NB4 (cell line): ENCODE measurements at places on chromosomes 12 and 14.

DNA sequence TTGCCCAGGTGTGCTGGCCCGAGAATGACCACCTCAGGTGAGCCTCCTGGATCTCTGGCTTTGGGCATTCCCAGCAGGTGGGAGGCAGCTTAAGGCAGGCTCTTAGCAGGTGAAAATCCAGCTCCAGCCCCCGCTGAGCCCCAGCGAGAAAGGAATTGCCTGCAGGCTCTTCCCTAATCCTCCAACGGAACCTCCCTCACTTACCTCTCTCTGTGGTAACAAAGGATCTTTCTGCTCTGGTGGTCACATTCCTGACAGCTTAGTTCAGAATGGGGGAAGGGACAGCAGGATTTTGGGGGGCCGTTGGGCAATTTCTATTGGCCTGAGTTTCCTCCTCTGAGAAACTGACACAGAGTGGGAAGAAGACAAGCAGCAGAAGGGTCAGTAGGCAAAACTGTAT is 116.0 kb upstream of the LHX5 start:
- DNase-seq = no peak

- peak; percentile 16 for DNase-seq
Measured at GRCh38 chr12:92516277-92516600, 186.6 kb upstream of the PLEKHG7 start.

DNA sequence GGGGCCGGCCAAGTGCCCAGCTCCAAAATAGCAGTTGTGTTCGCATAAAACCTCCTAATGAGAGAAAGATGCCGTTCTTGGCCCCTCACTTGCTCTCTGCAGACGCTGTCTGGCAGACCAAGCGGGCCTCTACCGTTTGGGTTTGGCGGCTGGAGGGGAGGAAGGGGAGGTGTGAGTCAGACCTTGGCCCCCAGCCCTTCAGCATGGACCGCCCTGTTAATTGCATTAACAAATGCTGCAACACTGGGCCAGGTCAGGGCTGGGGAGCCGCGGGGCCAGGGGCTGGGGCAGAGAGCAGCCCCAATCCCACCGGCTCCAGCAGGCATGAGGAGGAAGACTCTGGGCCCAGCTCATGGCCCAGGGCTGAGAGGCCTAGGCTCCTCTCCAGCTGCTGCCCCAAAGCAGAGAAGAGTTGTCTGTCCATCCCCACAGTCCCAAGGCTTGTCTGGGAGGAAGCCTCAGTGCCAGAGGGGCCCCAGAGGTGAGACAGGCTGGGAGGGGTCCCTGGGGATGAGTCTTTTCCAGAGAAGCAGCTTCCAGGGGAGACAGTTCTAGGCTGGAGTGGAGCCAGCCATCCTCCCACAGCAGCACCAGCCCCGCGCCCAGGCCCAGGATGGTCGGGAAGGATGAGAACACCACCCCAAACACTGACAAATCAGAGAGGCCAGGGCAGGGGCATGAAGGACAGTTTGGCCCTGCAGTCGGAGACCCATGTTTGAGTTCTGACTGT is 16.9 kb downstream of the LTBP2 start:
- no peak for DNase-seq

DNA sequence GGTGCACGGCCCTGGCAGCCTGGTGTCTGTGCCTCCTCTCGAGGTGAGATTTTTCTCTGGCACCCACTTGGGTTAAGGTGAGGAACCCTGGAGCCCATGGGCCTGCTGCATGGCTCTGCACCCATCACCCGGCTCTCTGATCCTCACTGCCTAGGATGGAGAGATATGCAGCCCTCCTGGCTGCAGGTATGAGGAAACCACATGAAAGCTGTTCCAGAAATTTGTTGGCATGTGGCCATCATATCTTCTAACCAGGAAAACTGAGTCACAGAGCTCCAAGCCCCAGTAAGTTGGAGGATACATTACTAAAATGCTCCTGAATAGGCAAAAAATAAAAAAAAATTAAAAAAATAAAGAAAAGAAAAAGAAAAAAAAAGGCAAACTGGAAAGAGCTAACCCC is 39.3 kb upstream of the DDX11 start:
- no peak for DNase-seq

DNA sequence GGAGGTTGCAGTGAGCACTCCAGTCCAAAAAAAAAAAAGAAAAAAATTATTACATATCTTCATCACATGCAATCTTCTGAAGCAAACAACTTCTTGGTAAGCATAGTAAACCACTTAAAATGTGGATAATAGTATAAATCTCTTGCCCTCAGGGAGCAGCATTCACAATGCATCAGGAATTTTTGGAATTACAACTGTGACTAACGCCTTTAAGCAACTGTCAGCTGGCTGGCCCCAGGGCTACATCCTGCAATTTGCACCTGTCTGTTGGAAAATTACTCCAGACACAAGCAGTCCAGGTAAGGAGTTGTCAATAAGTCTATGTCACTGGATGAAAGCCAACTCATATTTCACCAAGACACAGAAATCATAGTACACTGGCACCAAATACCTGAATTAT is 5.5 kb upstream of the SLC7A7 start:
- DNase-seq = no peak

DNA sequence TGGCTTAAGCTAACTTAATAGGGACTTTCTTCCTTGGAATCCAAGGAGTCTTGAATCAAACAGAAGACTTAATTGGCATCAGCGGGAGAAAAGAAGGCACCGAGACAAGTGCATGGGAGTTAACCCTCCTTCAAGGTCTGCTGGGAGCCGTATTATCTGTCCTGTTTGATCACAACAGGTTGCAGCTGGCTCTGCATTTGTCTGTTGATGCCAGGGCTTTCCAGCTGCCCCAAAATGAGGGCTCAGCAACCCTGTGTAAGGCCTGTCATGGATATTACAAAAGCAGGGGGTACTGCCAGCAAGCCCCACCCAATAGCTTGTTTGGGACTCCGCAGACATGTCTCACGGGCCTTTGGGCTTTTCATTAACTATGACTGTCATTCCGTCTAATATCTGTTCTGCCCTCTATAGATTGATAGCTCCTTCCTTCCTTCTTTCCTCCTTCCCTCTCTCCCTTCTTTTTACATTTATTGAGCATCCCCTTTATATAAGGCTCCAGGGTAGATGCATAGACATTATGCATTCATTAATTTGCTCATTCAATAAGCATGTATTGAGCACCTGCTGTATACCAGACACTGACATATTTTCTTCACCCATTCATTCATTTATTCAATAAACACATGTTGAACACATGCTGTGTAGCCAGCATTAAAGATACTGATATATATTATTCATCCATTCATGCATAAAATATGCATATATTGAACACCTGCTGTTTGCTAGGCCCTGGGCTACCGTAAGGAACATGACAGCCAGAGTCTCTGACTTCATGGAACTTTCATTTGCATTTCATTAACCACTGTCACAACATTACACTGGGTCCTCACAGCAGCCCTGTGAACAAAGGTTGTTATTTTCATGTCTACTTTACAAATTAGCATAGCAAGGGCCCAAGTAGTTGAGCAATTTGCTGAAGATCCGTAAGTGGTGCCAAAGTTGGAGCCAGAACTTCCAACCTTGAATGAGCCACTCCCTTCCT is 56.2 kb downstream of the SVOP start:
- DNase-seq = no peak

GRCh38 chr14:64971943-64972791 is at the start of gene RAB15:
RAB15 (minus strand) TSS chr14:64972336; CDS start chr14:64972076, 260 bp downstream.
- peak; percentile 56 for DNase-seq

GRCh38 chr12:129556082-129556481 is 347.7 kb downstream of the TMEM132D start:
- DNase-seq = no peak

DNA sequence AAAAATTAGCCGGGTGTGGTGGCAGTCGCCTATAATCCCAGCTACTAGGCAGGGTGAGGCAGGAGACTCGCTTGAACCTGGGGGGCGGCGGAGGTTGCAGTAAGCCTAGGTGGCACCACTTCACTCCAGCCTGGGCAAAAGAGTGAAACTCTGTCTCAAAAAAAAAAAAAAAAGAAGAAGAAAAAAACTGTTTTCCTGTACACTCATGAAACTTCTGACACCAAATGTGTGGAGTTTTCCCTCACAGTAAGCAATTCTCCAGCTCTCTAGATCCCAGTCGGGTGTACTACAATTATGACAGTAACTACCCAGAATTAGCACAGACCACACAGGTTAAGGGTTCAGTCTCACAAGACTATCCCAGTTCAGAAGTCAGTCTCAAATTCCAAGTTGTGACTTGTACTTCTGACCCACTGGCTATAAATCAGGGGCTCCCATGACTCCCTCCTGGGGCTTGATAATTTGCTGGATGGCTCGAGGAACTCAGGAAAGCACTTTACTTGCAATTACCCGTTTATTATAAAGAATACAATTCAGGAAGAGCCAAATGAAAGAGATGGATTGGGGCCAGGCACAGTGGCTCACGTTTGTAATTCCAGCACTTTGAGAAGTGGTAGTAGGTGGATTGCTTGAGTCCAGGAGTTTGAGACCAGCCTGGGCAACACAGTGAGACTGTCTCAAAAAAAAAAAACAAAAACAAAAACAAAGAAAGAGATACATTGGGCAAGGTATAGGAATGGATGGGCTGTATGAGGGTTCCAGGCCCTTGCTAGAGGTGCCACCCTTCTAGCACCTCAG is 12.4 kb upstream of the ARF6 start:
- DNase-seq = no peak

GRCh38 chr14:20846560-20846959 is 43.9 kb upstream of the RNASE1 start:
- no peak for DNase-seq

DNA sequence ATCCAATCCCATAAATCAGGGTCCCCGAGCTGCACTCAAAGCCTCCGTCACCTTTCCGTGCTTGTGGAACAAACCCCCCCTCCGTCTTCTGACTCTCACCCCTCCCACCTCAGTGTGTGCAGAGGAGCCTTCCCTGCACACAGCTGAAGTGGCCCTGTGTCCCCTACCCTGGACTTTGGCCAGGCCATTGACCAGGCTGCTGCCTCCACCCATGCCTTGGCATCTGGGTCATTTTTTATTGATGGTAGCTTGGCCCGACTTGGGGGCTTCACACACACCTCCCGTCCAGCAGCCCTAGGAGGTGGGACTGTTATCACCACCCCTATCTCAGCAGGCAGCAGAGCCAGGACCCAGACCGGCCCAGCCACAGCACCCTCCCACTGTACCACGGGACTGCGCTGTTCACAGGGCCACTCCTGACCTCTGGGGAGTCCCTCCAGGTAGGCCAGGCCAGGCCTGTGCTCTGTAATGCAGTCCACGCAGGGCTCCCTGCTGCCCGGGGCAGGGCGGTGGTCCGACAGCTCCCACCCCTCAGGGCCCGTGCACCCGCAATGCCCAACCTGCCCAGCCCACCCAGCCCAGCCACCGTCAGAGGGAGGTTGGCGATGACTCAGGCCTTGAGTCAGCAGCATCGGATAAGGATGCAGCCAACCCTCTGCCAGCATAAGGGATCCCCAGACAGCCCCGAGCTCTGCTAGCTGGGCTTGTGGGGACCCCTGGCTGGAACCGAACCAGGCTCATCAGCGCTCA is 9.2 kb upstream of the INF2 start:
- DNase-seq = peak; percentile 67

GRCh38 chr14:26709019-26709418 is 111.2 kb upstream of the NOVA1 start:
- DNase-seq = peak; percentile 14

GRCh38 chr14:77327111-77327510 is 6.3 kb downstream of the GSTZ1 start:
- no peak for DNase-seq

DNA sequence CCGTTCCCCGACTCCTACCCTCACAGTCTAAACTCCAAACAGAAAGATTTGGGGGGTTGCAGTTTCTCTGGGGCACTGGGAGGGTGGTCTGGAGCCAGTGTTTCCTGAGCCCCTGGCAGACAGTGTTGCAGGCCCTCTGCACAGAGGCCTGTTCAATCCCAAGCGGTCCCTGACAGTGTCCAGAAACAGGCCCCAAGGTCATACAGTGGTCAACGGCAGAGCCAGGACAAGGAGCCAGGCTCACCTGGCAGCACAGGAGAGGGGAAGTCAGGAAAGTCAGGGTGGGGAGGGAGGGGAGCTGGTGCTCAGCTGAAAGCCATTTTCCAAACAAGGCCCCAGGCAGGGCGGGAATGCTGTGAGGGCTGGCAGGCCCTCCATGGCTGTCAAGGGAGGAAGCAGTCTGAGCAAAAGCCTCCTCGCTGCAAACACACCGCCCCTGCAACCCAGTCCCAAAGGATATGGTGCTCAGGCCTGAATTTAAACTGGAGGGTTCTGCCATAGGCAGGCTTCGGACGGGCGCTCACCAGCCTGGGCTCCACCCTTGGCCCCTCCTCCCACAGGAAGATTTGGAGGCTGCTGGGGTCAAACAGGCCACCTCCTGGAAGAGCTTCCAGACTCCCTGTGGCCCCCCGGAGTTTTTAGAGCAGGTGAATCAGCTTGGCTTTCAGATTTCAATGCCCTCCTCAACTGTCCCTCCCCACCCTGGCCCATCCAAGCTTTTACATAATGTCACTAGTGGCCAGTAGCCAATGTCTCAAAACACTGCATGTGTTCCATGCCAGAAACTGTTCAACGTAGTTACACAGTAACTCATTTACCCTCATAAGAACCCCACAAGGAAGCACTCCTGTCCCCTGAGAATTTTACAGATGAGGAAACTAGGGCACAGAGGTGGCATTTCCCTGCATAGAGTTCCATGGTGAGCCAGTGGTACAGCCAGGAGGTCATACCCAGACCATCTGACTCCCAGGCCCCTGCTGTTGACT is 41.5 kb downstream of the CHGA start:
- no peak for DNase-seq

- DNase-seq = no peak
Measured at GRCh38 chr12:124637581-124637981, 70.2 kb upstream of the NCOR2 start.

GRCh38 chr12:11830307-11830801 is 180.9 kb downstream of the ETV6 start:
- DNase-seq = no peak
